ENCODE measurements at places on chromosomes 3 and 15.

DNA sequence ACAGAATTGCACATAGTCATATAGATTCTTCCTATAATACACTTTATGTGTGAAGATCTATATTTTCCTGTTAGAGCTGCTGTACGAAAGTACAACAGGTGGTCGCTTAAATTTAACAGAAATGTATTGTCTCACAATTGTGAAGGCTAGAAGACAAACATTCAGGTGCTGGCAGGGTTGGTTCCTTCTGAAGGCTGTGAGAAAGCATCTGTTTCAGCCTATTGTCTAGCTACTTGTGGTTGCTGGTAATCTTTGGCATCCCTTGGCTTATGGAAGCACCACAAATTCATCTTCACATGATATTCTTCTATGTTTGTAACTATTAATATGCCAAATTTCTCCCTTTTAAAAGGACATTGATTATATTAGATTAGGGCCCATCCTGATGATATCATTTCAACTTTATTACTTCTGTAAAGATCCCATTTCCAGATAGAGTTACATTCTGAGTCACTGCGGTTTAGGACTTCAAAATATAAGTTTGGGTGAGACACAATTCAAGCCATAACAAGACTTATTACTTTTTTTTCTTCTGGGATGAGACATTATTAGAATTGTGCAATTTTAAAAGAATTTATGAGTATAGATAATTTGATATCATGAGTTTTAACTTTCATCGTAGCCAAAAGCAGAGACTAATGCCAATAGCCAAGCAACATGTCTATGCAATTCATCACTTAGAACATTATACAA is 248.1 kb upstream of the BCHE start:
- DNase-seq: no peak

DNA sequence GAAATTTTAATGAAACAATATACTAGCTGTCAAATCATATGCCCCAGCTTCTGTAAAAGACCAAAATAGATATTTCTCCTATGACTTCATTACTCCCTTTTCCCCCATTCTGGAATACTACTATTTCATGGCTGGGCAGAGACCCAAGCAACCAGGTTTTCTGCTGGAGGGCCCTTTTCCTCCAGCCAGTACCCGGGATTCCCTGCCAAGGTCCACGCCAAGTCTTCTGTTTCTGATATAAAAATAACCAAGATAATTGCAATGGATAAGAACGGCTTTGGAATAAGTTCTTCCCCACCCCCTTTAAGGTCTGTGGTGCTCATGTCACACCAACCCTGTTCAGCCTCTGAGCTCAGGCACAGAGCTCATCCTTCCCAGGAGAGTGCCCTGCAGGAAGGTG is 17.2 kb upstream of the NMNAT3 start:
- no peak for DNase-seq

DNA sequence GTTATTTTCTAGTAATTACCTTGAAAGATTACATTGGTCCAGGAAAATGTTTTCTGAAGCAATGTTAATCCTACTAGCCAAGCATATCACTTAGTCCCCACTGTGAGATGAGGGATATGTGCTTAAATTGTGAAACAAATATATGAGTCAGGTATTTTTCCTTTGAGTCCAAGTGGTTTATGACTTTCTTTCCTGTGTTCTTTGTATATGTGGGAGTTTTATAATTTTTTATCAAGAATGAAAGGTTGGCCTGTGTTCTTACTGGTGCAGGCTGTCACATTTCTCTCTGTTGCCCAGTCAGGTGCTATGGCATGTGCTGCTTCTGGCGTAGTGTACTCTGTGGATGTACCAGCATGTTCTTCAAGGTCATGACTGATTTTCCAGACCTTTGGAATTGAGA is 147.4 kb downstream of the CMSS1 start:
- no peak for DNase-seq

GRCh38 chr3:123102826-123103225 is 36.0 kb downstream of the PDIA5 start:
- no peak for DNase-seq

- no peak for DNase-seq
Observed at GRCh38 chr3:29922992-29923746, 642.3 kb downstream of the RBMS3 start.

DNA sequence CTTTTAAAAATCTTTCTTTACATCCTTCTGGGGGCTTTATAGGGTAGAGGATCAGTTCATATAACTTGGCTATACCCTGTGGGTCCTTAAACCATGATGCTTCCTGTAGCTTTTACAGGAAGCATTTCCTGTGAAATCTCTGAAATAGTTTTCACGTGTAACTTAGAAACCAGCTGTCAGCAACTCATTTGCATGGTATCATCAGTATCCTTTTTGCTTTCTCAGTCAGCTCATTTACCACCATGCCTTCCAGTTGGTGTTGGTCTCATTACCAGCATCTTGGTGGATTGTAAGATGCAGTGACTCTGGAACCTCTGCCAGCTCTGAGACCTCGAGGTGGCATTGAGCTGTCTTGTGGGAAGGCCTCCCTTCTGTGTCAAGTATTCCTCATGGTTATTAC is 96.7 kb upstream of the MYZAP start:
- DNase-seq: no peak

DNA sequence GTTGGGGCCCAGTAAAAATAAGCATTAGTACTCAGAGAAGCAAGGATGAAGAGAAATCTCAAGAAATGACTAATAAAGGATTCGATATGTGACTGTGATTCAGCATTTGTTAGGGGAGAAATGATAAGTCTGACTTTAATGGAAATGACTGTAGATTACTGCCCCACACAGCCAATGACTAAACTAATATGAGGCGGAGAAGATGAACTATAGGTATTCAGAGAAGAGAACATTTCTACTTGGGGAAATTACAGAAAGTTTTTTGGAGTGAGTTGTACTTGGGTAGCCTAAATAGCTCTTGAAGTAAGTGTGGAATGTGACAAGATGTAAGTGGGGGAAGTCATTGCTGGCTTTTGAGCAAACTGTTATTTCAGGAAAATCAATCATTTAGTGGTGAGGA is 380.0 kb downstream of the PDCD6IP start:
- DNase-seq: no peak

GRCh38 chr15:69815793-69816192 is 281.9 kb downstream of the TLE3 start:
- no peak for DNase-seq

DNA sequence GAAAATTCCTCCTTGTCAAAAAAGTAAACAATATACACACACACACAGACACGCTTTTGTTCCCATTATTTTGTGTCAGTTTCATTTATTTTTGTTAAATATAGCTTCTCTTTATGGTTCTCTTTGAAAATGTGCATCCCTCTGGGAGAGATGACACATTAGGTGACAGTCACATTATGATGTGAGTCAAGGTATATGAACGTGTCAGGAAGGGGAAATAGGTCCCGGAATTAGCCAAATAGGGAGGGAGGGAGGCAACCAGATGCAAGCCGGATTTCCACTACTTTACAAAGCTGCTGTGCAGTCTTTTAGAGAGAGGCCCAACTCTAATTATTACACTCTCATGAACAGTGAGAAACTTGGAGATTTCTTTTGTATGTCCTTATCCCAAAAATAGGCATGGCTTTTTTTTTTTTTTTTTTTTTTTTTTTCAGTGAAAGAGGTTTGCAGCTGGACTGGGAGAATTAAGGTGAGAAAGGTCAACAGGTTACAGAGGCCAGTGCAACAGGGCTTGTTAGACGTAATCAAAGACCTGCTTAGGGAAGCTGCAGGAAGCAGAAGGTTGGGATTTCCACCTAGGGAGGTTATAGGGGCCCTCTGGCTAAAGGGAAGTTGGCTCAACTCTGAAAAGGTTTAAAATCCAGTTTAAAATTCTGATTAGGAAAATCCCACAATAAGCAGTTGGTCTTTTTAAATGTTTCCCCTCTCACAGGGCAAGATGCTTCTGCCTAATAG is 240.5 kb upstream of the UBE2E1 start:
- DNase-seq: no peak

All from activated CD4-positive, alpha-beta T cell treated with anti-CD3 and anti-CD28 coated beads, Interleukin-2, amount 10 ng/mL, durations not matched to agents 7 days and 5 days (primary cell).